ENCODE measurements at places on chromosomes 1 and 21.
A peak's percentile ranks its signal among the peaks of the same experiment; 100 is the strongest.

DNA sequence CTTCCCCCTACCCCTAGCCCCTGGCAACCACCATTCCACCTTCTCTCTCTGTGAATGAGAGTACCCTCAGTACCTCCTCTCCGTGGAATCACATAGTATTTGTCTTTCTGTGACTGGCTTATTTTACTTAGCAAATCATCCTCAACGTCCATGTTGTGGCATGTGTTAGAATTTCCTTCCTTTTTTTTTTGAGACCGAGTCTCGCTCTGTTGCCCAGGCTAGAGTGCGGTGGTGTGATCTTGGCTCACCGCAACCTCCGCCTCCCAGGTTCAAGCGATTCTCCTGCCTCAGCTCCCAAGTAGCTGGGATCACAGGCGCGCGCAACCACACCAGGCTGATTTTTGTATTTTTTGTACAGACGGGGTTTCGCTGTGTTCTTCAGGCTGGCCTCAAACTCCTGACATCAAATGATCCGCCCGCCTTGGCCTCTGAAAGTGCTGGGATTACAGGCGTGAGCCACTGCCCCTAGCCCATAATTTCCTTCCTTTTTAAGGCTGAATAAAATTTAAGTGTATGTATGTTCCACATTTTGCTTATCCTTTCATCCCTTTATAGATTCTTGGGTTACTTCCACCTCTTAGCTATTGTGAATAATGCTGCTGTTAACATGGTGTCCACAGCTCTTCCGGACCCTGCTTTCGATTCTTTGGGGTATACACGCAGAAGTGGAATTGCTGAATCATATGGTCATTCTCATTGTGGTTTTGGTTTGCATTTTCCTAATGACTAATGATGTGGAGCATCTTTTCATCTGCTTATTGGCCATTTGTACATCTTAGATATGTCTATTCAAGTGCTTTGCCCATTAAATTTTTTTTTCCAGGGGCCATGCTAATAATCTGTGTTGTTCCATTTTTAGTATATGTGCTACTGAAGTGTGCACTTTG lies 32.3 kb downstream of the ERRFI1 start:
- DNase-seq, result no peak

DNA sequence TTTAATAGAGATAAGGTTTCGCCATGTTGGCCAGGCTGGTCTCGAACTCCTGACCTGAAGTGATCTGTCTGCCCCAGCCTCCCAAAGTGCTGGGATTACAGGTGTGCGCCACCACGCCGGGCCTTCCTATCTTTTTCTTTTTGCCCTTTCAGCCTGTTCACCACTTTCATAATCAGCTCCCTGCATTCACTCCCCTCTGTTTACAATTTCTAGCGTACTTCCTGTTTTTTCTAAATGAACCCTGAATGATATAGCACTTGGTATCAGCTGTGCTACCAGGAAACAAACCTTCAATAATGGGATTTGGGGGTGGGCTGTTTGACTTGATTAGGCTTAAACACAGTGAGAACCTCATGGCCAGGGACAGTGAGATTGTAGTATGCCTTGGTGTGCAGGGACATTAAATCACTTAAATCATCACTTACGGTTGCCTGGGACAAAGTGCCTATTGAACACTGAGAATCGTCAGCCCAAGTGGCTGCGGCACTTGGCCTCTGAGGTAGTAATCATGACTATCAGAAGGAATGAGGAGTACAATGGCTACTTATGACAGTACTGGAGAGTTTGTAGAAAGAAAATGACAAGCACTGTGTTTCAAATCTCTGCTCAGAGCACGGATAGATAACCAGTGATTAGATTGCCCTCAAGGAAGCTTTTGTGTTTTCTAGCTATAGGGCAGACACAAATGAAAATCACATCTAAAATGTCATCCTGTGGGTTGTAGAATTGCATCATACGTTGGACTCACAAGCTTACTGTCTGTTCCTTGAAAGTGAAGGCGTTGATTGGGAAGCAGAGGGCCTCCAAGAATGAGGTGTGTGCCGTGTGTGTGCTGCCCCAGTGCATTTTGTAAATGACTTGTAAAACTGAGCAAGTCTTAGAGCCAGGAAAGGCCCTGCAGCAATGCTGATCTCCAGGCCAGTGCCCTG lies 661.8 kb downstream of the MATN1 start:
- no peak for DNase-seq

- DNase-seq, result no peak
Observed at GRCh38 chr1:205497351-205497750, 7.1 kb upstream of the CDK18 start.

DNA sequence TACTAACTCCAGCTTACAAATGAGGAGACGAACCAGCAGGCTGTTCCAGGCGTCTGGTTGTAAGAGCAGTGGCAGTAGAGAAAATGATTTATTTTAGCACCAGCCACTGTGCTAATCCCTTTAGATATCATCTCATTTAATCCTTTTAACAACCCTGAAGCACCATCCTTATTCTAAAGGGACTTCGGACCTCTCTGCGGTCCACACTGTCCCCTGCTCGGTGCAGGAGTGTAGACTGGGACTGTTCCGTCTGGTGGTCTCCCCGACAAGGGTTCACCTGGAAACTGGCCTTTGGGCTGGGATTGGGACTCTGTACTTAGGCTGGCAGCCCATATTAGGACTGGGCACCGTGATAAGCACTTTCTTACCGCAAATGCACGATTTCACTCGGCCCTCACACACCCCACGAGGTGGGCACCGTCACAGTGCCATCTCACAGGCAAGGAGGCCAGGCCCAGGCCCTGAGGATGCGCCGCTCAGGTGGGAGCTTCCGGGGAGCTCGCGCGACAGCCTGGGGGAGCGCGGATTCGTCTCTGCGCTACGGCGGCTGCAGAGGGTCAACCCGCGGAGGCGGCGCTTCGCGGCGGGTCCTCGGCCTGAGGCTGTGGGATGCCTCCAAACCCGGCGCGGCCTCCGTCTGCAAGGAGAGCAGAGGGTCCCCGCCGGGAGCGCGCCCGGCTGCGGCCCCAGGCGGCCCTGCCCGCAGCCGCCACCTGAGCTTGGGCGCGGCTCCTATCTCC lies 45.2 kb downstream of the ATP1A1 start:
- peak; percentile 82 for DNase-seq

- no peak for DNase-seq
Observed at GRCh38 chr1:22886211-22886610, 86.5 kb downstream of the LACTBL1 start.
